ENCODE measurements at places on chromosomes 3 and 15.

DNA sequence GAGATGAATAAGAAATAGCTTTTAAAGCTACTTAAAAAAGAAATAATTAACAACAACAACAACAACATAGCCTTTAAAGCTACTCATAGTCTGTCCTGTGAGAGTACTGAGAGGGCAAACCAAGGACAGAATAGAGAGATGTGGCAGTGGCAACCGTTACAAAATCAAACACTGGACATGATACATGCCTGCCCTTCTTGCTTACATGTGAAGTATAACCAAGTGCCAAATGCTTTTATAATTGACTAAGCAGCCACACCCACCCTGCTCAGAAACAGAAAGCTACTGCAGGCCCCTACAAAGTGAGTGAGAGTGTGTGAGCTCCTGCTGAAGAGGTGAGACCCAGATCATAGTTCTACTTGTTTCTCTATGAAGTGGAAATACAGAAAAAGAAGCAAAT lies 38.4 kb downstream of the NDUFB4 start:
- DNase-seq = no peak

DNA sequence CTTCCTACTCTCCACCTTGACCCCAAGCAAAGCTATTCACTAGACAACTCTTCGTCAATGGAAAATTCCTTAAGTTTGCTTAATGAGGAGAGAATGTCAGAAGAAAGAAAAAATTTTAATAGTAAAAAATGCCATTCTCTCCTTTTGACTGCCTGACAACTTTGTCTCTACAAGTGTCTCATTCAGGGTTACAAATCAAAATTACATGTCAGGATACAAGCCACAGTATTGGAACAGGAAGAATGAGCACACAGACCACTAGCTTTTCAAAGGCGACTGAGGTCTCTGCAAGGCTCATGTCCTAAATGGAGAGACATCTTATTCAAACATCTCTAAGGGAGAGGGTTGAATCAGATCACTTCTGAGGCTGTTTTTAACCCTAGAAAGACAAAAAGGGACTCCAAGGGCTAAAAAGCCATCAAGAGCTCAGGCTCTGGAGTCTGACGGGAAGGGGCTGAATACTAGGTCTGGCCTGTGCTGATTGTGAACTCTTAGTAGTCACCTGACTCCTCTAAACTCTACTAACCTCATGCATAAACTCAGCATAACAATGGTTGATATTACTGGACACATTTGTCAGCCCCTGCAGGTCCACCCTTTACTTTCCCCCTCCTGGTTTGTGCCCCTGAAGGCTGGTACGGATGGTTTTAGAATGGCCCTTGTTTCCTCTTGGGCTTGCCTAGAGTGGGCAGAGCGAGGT lies 12.8 kb upstream of the MEIS2 start:
- no peak for DNase-seq

DNA sequence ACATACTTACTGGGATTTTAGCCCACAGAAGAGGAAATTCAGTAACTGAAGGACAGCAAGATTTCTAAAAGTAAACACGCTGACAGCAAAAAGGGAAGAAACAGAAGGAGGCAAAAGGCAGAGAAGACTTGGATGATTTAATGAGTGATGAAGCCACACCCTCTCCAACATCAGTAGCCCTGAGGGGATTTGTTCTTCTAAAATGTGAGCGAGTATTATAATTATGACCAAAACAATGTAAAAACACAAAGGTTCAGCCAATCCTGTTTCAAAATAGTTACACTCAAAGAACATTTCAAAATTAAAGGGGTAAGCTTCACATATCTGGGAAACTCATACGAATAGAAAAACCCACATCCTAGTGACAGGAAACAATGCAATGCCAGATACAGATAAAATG lies 25.0 kb downstream of the MCCC1 start:
- peak; percentile 54 for DNase-seq

DNA sequence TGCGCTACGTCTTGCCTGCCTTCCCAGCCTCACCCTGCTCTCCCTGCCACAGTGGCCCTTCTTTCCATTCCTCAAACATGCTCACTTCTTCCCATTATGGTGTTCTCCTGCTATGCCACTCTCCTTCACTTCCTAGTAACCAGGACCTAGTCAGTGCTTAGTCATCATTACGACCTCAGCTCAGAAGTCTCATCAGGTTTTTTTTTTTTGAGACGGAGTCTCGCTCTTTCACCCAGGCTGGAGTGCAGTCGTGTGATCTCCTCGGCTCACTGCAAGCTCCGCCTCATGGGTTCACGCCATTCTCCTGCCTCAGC lies 149.5 kb downstream of the GREM1 start:
- peak; percentile 88 for DNase-seq

- no peak for DNase-seq
Observed at GRCh38 chr3:160141485-160142185, 83.6 kb upstream of the C3orf80 start.

All from inflammatory macrophage treated with lipopolysaccharide for 4 hours (primary cell).